ENCODE measurements at places on chromosomes 3 and 15.

DNA sequence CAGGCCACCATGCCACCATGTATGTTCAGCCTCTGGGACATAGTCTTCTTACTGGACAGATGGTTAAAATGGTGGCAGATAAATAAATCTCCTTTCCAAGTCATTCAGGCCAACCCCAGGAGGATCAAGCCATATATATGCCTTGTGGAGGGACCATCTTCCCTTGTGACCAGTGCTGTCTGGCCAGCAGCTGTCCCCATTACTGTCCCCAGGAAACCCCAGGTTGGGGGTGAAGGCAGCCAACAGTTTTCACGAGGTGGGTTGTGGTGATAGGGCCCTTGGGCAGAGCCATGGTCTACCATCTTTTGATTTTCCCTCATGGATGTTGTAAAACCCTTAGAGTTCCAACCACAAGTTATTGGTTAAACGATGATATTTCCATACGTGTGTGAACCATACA is 48.7 kb upstream of the PCSK6 start:
- no peak for DNase-seq

- DNase-seq, result peak; percentile 87
Measured at GRCh38 chr3:122415762-122416654, at the start of gene WDR5B. Gene WDR5B (minus strand): TSS chr3:122416062. CDS start chr3:122415528, 534 bp downstream.

DNA sequence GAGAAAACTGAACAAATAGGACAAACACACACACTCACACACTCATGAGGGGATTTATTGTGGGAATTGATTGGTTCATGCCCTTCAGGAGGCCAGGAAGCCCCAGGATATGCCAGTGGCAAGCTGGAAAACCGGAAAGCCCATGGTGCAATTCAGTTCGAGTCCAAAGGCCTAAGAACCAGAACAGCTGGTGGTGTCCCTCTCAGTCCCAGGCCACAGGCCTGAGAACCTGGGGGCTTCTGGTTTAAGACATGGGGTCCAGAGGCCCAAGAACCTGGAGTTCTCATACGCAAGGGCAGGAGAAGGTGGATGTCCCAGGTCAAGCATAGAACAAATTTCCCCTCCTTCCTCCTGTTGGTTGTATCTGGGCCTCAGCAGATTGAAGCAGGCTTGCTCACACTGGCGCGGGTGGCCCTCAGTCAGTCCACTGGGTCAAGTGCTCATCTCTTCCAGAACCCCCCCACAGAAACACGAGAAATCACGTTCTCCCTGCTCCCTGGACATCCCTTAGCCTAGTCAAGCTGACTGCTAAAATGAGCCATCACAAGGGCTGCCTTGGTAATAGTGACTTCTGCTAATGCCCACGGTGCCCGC is 50.1 kb upstream of the RPL32 start:
- no peak for DNase-seq

DNA sequence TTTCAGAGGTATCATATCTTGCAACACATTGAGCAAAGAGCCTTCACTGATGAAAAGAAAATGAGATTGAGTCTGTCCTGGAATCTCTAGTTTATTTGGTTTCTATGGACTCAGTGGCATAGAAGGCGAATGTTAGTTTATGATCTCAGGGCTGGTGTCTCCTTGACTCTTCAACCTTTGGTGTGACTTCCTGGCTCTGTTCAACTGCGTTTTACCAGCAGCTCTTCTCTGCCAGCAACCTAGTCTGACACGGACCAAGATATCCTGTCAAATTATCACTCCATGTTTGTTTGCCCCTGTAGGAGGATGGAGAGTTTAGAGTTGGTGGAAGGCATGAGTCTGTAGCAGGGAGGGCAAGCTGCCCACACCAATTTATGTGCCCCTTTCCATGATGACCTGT is 82.9 kb upstream of the TBC1D5 start:
- no peak for DNase-seq

- DNase-seq, result no peak
Measured at GRCh38 chr3:9917820-9918219, 922 bp downstream of the IL17RC start.

- DNase-seq, result peak; percentile 66
Measured at GRCh38 chr15:95840004-95840403, 490.5 kb upstream of the NR2F2 start.

GRCh38 chr15:89129123-89129815 is 41.0 kb downstream of the ABHD2 start:
- no peak for DNase-seq

- no peak for DNase-seq
Measured at GRCh38 chr3:98519351-98519750, 3.4 kb downstream of the CLDND1 start.

DNA sequence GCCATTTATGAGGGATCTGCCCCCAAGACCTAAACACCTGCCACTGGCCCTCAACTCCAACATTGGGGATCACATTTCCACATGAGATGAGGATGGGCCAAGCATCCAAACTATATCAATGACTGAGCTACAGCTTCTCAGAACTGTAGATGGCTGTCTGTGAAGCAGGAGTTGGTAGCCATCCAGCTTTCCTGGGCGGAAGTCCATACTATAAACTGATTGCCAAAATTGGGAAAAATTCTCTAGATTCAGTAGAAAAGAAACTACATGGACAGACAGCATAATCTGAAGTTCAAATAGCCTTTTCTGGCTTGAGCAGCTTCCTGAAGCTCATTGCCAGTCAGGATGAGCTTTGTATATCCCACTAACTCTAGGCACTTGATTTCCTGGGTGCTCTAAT is 214.7 kb upstream of the ZBTB20 start:
- DNase-seq, result no peak

GRCh38 chr3:157786211-157786610 is 283.0 kb upstream of the VEPH1 start:
- peak; percentile 94 for DNase-seq

DNA sequence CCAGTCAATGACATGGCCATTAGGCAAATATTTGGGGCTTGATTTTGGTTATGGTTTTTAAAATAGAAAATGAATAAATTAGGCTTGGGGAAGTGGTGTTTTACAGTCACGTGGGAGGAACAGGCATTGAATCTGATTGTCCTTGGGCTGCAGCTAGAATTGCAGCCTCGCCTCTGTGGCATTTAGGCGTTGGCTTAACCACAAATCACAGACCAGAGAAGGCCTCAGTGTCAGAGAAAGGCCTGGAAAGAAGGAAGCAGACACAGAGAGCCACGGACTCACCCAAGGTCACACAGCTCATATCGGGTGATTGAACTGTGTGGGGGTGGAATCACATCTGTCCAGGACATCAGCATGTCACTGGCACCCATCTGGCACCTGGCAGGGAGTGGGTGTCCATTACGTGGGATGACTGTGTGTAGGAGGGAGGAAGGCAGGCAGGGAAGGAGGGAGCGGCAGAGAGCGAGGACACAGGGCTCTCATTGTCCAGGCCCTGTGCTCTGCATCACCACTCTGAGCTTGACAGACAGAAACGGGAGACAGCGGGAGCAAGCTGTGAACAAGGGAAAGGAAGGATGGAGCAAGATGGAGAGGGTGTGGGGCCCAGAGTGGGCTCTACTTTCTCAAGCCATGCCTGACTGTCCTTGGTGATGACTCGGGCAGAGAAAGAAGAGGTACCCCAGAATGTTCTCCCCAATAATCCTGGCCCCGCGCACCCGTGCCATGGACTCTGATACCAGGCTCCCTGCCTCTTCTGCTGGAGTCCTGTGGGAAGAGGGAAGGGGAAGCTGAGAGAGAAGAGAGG is 186.4 kb downstream of the FAM43A start:
- peak; percentile 39 for DNase-seq

GRCh38 chr3:184171562-184171961 is 3.1 kb upstream of the AP2M1 start:
- no peak for DNase-seq

- DNase-seq, result no peak
Measured at GRCh38 chr3:120081719-120082118, 12.5 kb downstream of the GSK3B start.
